ENCODE measurements at places on chromosomes 12 and 14. TPM values are rescaled to one million over a fixed set of nuclear protein-coding genes. Genes with fewer than 3 reads are reported as not detected.

PMCH gene
- polyA plus RNA-seq, result 0.18 TPM

GRCh38 chr12:9636851-9637206 lies 29.1 kb upstream of the KLRB1 start:
- no peaks in the 10 kb centered on the region for H3K27me3 ChIP-seq
- no peak for DNase-seq
- no peak overlapping the region for H3K27ac ChIP-seq
- H3K4me1 ChIP-seq, result no peaks in the 10 kb centered on the region

GRCh38 chr12:15651371-15651770 lies 137.8 kb downstream of the EPS8 start:
- DNase-seq, result no peak
- no peak overlapping the region for H3K4me3 ChIP-seq
- no peaks in the 10 kb centered on the region for H3K4me1 ChIP-seq
- H3K36me3 ChIP-seq, result peaks cover 32% of the 10 kb centered on the region

LIN7A gene
- 10.1 TPM for polyA plus RNA-seq

DNA sequence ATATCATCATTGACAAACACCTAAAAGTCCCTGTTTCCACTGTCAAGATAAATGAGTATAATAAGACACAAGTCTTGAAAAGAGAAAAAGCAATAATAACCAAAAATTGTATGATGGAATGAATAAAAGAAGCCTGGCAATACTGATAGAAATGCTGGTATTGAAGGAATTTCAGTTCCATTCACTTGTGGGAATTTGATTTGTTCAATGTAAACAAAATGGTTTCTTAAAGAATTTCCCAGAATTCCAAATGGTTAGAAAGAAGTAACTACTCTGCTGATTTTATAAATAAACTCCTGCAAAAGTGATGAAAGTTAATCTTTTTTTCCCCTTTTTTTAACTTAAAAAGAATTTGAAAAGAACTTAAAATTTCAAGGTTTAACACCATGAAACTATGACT lies 129.9 kb upstream of the PDZRN4 start:
- no peak overlapping the region for H3K27ac ChIP-seq
- H3K27me3 ChIP-seq, result no peaks in the 10 kb centered on the region
- H3K4me3 ChIP-seq, result no peak overlapping the region
- no peaks in the 10 kb centered on the region for H3K4me1 ChIP-seq
